ENCODE measurements at places on chromosomes 1 and 21.

DNA sequence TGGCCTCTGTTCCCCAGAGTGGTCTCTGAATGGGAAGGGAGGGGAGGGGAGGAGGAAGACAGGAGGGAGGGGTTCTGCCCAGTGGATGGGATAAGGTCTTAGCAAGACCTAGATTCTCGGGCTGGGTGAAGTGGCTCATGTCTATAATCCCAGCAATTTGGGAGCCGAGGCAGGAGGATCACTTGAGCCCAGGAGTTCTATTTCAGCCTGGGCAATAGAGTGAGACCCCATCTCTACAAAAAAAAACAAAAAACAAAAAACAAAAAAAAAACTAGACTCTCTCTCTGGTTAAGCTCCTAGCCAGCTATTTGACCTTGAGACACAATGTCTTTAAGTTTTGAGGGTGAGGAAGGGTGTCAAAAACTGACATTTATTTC lies 11.4 kb downstream of the UQCRHL start:
- DNase-seq: no peak

DNA sequence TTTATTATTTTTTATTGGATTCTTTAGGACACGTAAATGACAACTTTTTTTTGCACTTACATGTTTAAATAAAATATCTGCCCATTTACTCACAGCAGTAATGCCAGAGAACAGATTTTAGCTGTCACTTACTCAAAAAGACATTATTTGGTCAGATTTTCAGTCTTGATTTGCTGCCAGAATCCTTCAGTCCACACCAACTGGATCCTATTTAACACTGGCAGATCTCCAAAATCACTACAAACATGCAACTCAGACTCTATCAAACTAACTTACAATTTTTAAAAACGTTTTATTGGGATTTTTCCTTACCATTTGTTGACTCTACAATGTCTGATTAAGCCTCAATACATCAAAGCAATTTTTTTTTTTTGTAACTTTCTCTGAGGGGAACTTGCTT lies 11.1 kb downstream of the ATP6V1G3 start:
- DNase-seq: no peak

- no peak for DNase-seq
Observed at GRCh38 chr1:203308923-203309331, 3.6 kb downstream of the BTG2 start.

DNA sequence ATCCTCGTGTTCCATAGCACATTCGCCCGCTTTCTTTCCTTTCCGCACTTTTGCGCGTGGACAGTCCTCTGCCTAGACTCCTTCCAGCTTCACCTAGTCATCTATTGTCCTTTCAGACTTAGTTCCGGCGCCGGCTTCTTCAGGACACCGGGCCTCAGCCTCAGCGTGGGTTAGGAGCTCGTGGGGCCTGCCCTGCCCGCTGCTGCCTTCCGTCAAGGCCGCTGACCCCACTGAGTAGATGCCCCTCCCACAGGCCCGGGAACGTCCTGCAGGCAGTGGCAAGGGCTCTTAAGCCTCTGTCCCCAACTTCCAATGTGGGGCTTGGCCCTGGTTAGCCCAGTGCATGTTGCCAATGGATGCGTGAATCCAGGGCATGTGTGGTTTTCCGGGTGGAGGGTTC lies 11.4 kb downstream of the DMRTB1 start:
- no peak for DNase-seq

GRCh38 chr1:145908653-145909052 lies 1.2 kb downstream of the ITGA10 start:
- no peak for DNase-seq

- DNase-seq: no peak
Observed at GRCh38 chr1:58318157-58319005, 228.1 kb downstream of the OMA1 start.

DNA sequence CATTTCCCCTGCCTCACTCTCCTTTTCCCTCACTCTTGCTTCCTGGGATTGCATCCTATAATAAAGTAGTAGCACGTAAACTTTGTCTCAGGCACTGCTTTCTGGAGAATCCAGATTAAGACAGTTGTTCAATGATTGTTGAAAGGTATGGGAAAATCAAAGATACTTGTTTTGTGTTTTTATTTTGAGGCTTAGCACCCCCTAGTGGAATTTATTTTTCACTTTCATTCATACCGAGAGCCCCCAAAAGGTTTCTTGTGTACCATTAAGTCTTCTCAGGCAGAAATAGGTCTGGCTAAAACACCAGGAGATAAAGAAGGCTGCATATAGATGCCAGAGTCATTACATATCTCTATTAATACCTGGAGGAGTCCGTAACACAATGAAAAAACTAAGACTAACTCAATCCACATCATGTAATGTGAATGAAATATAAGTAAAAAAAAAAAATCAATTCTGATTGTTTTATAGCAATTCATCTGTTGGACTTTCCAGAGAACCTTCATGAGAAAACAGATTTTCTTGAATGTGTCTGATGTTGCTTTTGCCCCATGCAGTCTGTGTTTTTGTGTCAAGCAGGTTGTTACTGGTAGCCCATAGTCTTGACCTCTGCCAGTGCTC lies 103.5 kb downstream of the RPE65 start:
- DNase-seq: no peak

GRCh38 chr1:221725735-221726672 lies 15.9 kb downstream of the DUSP10 start:
- no peak for DNase-seq

GRCh38 chr1:239951511-239952140 lies 140.1 kb upstream of the FMN2 start:
- DNase-seq: peak; percentile 22

DNA sequence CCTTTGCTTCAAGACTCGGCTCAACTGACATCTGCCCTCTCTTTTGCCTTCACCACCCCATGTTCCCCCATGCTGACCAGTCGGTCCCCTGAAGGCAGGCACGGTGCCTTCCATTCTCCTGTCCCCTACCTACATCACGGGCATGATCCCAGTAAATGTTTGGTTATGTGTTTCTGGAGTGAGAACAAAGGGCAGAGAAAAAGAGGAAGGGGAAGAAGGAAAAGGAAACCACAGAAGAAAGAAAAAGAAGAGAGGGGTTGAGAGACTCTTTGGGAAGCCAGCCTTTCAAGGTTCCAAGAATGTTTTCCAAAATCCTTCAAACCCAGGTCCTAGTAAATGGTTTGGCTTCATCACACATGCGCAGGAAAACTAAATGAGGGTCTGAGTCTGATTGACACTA lies 84.9 kb downstream of the CDC7 start:
- DNase-seq: no peak

DNA sequence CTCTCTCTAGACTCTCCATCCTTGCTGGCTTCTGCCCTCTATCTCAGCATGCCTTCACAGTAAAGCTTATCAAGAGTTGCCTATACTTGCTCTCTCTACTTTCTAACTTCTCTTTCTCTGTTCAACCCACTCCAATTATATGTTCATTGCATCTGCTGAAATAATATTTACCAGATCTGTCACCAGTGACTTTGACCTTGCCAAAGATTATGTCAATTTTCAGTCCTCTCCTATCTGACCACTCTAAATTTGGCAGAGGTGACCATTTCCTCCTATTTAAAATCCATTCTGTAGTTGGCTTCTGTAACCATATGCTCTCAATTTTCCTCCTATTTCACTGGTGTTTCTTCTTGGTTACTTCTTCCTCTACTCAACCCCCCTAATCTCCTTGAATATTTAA lies 38.8 kb upstream of the DR1 start:
- no peak for DNase-seq

- DNase-seq: no peak
Observed at GRCh38 chr1:244028701-244029100, 22.4 kb upstream of the ZBTB18 start.

- no peak for DNase-seq
Observed at GRCh38 chr1:194347200-194347599, 1160.8 kb upstream of the B3GALT2 start.

- no peak for DNase-seq
Observed at GRCh38 chr1:159121526-159121925, 45.0 kb upstream of the AIM2 start.

- no peak for DNase-seq
Observed at GRCh38 chr1:9653210-9653490, 1.6 kb downstream of the PIK3CD start.

GRCh38 chr1:225813214-225813964 lies 3.5 kb downstream of the EPHX1 start:
- peak; percentile 68 for DNase-seq

GRCh38 chr1:112488141-112488540 lies 20.6 kb upstream of the WNT2B start:
- no peak for DNase-seq

DNA sequence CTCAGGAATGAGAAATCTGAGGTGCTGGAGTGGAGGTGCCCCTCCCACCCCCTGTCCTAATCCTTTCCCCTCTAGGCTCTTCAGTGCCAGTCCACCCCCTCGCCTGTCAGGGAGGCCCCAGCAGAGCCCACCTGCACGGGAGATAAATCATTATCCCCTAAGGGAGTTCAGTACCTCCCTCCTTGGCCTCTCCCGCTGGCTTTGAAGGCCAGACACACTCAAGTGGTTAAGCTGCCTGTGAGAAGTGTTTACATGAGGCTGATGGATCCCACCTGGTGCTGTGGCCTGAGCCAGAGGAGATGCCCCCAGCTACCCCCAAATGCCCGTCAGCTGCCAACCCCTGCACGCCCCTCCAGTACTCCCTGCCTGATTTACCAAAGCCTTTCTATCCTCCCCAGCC lies 3.7 kb downstream of the RSPO1 start:
- no peak for DNase-seq

DNA sequence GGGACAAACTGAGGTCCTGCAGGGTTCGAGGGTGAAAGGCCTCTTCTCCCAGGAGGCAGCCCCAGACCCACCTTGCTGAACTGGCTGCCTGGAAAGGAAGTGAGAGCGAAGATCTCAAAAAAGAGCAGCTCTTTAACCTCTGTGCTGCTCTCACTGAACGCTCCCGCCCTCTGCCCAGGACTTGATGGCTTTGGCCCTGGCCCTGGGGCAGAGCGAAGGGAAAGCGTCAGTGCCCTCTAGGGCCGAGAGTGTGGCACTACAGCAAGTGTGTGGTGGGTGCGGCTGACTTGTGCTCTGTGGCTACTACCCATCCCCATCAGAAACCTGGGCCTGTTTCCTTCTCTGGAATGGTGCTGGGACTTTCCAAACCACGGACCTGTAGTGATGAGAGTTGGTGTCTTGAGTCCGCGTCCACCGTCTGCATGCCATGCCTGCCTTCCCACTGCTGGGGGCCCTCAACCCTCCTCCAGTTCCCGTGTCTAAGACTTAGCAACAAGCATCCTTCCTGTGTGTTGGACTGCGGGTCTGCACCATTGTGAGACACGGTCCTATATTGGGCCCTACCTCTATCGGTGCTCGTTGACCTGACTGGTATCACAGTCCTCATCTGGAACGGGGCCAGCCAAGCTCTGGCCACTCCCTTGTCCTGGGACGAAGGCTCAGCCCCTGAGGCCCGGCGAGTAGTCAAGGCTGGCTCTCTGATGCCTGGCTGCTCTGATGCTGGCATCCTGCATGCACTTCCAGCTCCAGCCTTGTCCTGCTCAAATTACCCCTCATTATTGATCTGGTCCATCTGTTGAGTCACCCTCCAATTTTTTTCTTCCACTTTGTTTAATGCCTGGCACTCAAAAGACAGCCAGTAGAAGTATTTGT lies 180.3 kb downstream of the DISC1 start:
- peak; percentile 34 for DNase-seq

DNA sequence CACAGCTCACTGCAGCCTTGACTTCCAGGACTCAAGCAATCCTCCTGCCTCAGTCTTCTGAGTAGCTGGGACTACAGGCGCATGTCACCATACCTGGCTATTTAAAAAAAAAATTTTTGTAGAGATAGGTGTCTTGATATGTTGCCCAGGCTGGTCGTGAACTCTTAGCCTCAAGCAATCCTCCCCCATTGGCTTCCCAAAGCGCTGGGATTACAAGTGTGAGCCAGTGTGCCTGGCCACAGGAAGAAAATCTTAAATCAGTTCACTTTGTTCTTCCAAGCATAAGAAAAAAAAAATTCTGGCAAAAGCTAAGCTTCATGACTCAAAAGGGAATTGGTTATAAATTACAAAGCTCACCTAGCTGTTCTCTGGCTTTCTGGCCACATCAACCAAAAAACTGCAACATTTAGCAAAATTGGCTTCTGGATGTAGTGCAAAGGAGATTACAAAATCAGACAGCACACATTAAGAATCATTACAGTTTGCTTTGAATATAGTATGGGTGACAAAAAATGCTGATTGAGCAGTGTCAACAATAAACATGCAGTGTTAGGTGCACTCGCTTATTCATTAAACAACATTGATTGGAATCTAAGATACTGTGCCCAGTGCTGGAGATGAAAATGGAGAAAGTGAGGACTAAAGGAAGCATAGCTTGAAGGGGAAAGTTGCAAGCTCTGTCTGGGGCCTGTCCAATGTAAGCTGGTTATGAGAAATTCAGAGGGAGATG lies 76.7 kb downstream of the KCTD3 start:
- no peak for DNase-seq

- no peak for DNase-seq
Observed at GRCh38 chr1:4023678-4024077, 123.6 kb upstream of the C1orf174 start.

DNA sequence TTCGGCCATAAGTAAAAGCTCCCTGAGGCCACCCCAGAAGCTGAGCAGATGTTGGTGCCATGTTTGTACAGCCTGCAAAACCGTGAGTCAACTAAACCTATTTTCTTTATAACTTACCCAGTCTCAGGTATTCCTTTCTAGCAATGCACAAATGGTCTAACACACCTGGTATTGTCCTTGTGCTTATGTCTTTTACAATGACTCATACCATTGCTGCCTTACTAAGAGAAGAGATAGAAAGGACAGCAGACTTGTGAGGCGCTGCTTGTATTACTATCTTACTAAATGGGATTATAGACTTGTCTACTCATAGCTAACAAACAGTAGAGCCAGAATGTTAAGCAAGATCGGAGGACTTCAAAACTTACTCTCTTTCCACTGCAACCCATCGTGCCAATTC lies 18.5 kb upstream of the CYYR1 start:
- no peak for DNase-seq

DNA sequence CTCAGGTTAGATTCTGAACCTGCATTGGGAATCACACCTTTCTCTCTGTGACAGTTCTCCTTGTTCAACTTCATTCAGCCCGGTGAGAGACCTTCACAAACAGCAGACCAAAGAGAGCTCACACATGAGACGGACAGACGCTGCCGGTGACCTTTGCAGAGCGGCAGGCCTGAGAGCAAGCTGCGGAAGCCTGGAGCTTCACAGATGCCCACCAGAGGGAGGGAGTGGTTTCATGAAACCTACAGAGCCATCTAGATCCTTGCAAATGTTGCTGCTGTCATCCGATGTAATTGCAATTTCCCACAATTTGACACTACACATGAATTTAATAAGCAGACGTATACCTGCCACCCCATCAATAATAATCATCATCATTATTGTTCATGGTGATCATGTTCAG lies 39.4 kb downstream of the GRIK3 start:
- DNase-seq: no peak

DNA sequence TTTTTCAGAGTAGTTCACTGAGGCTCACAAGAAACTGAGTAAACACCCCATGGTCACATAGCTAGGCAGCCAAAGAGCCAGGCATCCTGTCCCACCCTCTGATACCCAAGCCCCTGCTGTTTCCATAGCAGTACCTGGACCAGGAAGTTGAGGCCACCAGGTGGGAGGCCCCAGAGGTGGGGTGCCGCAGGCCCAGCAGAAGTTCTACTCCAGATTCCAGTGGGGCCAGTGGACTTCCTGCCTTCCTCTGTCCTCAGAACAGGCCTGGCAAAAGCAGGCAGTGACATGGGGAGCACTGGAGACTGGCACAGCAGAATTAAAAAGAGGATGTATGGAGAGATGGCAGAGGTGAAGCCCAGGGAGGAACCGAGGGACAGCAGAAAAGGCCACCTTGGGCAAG lies 19.0 kb downstream of the FOXO6 start:
- DNase-seq: no peak

- DNase-seq: no peak
Observed at GRCh38 chr1:196650403-196650802, 1.4 kb upstream of the CFH start.

- no peak for DNase-seq
Observed at GRCh38 chr1:248871837-248872401, 13.0 kb upstream of the ZNF692 start.

Data from left ventricle myocardium inferior (tissue), 1 donor.